ENCODE measurements at places on chromosomes 3 and 15.
A peak's percentile ranks its signal among the peaks of the same experiment; 100 is the strongest.

GRCh38 chr3:151537726-151538125, 76.9 kb upstream of the IGSF10 start:
- DNase-seq = no peak

DNA sequence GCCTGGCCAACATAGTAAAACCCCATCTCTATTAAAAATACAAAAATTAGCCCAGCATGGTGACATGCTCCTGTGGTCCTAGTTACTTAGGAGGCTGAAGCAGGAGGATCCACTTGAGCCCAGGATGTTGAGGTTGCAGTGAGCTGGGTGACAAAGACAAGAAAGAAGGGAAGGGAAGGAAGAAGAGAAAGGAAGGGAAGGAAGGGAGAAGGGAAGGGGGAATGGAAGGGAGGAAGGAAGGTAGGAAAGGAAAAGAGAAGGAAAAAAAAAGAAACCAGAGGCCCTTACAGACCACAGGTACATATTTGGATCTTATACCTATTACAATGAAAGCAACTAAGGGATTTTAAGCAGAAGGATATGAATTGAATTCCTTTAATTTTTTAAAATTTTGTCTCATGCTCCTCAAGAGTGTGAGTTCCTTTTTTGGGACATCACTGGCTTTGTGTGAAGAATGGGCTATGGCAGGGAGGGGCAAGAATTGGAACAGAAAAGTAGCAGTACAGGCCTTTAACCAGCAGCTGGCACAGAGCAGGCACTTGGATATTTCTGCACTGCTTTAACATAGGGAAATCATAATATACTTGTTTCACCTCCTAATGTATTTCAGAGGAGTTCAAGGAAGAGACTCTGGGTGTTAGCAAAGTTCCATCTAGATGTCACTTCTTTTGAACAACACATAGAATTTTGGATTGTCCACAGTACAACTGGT, 7.9 kb downstream of the RAB27A start:
- no peak for DNase-seq

GRCh38 chr3:183192650-183193300, 30.2 kb upstream of the LAMP3 start:
- no peak for DNase-seq

DNA sequence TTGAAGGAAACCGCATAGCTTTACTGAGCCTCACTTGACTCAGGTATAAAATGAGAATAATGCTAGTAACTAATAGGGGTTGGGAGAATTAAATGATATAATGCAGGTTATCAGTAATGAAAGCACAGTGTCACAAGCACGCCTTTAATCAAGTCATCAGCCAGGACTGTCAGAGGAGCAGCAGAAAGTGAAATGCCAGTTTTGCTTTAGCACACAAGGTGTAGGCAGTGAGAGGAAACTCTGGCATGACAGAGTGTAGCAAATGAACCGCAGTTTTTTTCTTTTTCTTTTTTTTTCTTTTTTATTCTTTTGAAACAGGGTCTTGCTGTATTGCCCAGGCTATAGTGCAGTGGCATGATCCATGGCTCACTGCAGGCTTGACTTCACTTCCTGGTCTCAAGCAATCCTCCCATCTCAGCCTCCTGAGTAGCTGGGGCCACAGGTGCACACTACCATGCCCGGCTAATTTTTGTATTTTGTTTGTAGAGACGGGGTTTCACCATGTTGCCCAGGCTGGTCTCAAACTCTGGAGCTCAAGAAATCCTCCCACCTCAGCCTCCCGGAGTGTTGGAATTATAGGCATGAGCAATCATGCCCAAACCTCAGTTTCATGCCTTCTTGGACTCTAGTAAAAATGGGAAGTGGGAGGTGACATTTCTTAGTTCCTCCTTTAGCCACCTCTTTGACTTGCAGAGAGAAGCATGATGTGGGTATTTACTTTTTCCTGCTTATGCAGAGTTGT, 9.7 kb upstream of the SCAANT1 start:
- peak; percentile 22 for DNase-seq

GRCh38 chr15:62432702-62433398, 267.8 kb upstream of the C2CD4B start:
- no peak for DNase-seq

DNA sequence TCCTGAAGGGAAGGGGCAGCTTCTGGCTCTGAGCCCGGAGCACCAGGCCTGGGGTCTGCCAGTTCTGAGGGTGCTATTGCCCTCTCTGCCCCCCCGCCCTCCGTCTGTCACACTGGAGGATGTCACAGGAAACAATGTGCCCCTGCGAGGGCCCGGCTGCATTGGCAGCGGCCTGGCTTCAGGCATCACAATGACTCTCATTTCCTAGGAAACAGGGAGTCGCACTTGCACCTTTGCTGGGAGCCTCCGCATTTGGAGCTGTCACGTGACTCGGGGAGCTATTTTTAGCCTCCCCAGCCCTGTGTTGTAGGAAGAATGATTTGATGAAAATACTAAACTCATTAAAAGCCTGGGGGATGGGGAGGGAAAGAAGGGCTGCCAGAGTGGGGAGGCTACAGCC, 518.9 kb downstream of the SHQ1 start:
- no peak for DNase-seq

GRCh38 chr3:73550032-73550431, 74.7 kb downstream of the PDZRN3 start:
- no peak for DNase-seq

GRCh38 chr3:41323467-41324155, 124.3 kb downstream of the CTNNB1 start:
- DNase-seq = no peak

- DNase-seq = no peak
Measured at GRCh38 chr3:8518138-8518537, 16.5 kb downstream of the LMCD1 start.

- DNase-seq = no peak
Measured at GRCh38 chr3:44130249-44130648, 111.4 kb upstream of the TOPAZ1 start.

- no peak for DNase-seq
Measured at GRCh38 chr3:17753632-17753992, 11.2 kb upstream of the TBC1D5 start.

- DNase-seq = no peak
Measured at GRCh38 chr3:53193466-53194209, 32.6 kb downstream of the PRKCD start.

GRCh38 chr3:187651282-187651681, 18.9 kb downstream of the SST start:
- DNase-seq = no peak

DNA sequence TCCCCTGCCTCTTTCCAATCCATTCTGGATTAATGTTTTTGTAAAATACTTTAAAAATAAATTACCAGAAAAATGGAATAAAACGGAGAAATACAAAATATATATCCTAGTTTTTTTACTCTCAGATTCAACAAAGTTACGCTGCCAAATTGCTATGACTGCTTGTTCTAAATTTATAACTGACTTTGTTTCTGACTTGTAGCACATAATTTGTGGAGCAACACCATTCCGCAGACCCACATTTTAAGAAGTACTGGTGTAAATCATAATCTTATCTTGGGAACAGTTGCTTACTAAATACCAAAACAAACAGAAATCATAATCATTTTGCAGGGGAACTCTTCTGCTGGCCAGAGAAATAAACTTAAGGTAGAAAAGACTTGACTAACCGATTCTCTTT, 339.4 kb upstream of the CBLB start:
- no peak for DNase-seq

DNA sequence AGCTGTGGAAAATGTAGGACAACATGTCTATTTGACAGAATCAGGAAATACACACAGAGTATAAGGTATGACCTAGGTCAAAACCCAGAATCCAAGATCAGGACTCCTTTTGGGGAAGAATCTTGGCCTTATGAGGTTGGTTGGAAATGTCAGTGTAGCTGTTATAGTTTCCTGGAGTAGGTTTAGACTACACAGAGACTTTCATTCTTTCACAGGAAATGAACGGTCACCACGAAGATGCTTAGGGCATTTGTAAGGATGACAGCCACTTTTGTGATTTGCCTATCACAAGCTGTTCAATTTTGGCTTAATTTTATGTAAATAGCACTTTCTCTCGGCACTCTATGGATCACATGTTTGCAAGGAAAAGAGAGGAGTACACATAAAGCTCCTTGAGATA, 18.6 kb upstream of the ZBTB20 start:
- no peak for DNase-seq

DNA sequence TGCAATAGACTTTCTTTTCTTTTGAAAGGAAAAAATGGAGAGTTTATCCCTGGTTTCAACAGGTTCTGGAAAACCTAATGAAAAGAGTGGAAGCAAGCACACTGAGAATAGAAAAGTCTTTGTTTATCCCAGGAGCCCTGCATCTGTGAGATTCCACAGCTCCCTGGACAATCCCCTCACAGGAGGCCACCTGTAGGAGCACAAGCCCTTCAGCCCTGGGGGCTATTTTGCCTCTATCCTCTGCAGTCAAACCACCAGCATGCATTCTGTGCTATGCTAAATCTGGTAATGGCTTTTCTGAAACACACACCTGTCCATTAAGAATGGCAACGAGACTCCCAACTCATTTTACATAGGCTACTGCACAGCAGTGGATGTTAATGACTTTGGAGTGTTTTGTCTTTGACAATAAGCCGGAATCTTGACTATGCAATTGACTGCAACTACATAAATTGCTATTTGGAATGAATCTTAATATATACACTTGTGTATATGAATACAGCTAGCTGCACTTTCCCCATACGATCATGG, 369.4 kb downstream of the NR2F2 start:
- DNase-seq = no peak

GRCh38 chr15:53982876-53983275, 4.6 kb downstream of the UNC13C start:
- no peak for DNase-seq

DNA sequence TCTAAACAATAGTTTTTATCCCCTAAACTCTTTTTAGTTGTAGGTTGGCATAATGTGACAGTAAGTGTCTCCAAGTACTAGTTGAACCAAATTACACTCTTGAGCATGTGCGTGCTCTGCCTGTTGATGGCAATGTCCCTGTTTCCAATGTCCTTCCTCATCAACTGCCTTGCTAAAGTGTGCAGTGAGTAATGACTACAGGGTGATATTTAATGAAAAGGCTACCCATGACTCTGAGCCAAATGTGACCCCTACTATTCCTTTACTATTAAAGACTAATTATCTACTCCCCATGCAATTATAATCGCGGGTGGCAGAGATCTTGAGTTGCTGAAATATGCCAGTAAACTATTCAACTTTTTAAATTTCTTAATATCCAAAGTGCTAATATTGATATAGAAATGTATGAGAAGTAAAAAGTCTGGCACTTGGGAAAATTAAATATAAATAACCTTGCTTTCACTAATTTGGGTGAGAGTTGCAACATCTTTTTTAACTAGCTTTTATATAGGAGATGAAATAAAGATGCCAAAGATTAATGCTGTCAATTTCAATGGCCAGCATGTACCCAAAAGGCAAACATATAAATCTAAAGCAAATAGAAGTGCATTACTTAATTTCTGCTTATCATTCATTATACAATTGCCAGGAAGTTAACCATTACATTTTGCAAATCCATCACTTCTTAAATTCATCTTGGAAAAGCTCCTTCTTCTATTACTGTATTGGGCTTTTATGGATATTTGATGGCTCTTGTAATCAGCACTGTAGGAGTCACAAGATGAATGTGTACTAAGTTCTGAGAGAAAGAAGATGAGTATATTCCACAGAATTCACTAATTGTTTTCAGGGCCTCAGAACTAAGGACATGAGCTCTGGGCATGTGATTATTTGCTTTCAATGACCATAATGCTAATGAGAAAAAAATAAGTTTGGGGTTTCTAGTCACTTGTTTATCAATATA, 518.2 kb upstream of the NAALADL2 start:
- no peak for DNase-seq

DNA sequence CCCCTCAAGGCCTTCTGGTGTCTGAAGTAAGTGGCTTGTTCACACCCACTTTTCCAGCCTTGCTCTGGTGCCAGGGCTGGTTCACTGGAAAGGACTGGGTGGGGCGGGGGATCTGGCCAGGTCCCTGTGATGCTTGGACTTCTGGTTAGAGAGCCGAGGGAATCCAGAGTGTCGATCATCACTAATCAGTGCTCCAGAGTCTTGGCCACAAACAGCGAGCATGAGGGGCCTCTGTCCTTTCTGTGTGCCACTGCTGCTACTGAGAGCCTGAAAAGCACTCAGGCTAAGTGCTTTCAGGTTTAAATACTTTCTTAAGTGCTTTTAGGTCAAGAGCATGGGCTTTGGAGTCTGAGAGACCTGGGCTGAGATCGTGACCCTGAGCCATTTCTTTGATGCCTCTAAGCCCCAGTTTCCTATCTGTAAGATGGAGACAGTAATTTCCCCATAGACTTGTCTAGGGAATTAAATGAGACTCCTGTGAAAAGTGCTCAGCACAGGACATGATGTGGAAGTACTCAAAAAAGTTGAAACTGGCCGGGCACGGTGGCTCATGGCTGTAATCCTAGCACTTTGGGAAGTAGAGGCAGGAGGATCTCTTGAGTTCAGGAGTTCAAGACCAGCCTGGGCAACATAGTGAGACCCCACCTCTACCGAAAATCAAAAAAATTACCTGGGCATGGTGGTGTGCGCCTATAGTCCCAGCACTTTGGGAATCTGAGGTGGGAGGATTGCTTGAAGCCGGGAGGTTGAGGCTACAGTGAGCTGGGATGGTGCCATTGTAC, 53.8 kb upstream of the SEC22A start:
- no peak for DNase-seq

GRCh38 chr3:98172621-98173020, 6.1 kb downstream of the OR5H15 start:
- no peak for DNase-seq

- DNase-seq = no peak
Measured at GRCh38 chr15:66210684-66211083, 42.9 kb downstream of the MEGF11 start.

- no peak for DNase-seq
Measured at GRCh38 chr3:62708638-62709373, 166.4 kb downstream of the CADPS start.

- no peak for DNase-seq
Measured at GRCh38 chr3:171744158-171744741, 66.0 kb downstream of the PLD1 start.

- DNase-seq = no peak
Measured at GRCh38 chr3:171678971-171679492, 131.3 kb downstream of the PLD1 start.

DNA sequence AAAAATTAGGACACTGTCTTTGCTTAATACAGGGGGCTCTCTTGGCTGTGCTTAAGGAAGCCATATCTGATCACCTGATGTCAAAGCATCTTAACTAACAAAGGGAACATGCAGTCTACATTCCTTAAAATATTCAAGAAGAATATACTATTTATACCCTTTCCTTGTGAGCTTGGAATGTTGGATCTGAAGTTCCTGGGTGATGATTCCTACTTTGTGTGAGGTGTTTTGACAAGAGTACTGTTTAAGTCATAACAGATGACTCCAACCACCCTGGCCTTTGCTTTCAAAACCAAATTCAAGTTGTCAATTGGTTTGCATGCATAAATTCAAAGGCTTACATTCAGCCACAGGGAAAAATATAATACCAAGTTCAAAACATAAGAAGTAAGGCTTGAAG, 862.7 kb upstream of the SEMA6D start:
- DNase-seq = no peak

- no peak for DNase-seq
Measured at GRCh38 chr3:150635076-150635475, 32.0 kb downstream of the SELENOT start.

DNA sequence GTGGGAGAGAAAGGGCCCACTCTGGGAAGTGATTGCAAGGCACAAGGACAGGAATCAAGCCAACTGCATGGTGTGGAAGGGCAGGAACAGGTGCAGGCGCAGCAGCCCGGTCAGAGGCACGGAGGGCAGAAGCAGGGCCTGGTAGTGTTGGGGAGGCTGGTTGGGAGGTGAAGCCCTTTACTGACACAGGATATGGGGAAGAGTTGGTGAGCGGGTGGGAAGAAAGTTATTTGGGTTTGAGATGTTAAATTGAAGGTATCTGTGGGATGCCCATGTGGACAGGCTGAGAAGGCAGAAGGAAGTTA, 83.6 kb upstream of the ABHD2 start:
- DNase-seq = no peak
